Left renal cortex interstitium (tissue), 4 donors: ENCODE measurements at places on chromosomes 13 and 19. TPM values are rescaled to one million over a fixed set of nuclear protein-coding genes. Genes with fewer than 3 reads are reported as not detected.

GRCh38 chr13:45951166-45951565, 99.6 kb upstream of the SIAH3 start:
- DNase-seq, result no peak

DNA sequence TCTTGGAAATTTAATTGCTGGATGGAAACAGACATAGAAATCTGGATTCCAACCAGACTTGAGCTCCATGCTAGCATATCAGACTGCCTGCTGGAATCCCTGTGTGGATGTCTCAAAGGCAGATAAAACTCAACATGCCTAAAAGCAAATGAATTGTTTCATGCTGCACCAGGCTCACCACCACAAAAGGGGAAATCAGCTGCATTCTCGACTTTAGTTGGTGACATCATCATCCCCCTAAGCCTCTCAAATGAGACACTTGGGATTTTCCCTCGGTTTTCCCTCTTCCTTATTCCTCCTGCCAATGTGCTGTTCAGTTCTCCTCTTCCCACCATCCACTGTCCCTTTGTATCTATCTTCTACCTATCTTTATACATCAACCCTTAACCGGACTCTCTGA, 134.3 kb downstream of the ZDHHC20 start:
- no peak for DNase-seq

Gene EFNB2
- 142 TPM for polyA plus RNA-seq

- no peak for DNase-seq
Measured at GRCh38 chr19:39351537-39352064, 9.4 kb downstream of the SAMD4B start.

DNA sequence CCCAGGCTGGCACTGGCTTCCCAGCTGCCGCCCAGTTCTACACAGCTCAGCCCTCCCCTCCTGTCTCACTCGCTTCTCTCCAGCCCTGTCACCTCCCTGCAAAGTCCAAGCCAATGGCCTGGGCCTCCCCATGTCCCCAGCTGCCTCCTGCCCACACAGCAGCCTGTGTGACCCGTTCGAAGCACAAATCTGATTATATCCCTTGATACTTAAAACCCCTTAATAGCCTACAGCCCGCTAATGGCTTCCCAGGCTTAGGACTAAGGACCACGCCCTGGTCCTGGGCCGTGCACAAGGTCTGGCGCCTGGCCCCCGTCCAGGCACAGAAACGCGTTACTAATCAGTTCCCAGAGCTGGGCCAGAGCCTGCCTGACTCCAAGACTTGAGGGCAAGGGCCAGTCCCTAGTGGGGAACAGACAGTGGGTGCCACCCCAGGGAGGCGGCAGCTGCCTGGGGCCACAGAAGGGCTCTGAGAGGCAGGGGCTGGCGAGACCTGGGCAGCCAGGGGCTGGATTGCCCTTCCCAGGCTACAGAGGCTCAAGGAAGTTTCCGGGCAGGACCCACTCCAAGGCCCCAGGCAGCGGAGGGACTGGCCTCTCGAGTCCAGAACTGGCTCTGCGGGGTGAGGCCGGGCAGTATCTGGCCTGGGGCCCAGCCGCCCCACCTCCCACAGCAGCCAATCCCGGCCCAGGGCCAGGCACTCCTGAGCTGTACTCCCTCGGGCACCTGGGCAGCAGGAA, 10.4 kb downstream of the XAB2 start:
- no peak for DNase-seq
